ENCODE measurements at places on chromosomes 11 and 22. TPM values are rescaled to one million over a fixed set of nuclear protein-coding genes. Genes with fewer than 3 reads are reported as not detected.

DNA sequence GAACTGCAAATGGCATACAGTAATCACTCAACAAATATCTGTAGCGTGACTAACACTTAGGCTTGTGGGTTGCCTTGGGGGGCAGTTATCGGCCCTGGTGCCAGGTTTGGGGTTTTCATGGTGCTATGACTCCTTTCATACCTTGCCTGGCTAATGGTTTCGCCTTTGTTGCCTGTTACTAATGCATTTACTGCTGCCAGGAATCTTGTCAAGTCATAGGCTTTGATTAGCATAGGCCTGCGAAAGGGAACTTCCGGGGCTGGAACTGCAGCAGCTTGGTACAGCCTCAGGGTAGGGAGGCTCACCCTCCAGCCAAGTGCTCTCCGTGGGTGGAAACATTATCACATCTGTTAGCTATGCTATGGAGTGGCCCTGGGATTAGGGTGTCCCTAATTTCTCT lies 13.2 kb downstream of the SLC25A18 start:
- H3K36me3 ChIP-seq = no peaks in the 10 kb centered on the region
- no peak for DNase-seq
- no peak overlapping the region for H3K4me3 ChIP-seq
- H3K27ac ChIP-seq = peak overlapping the region; percentile 43

Gene CRYBB2
- not detected for total RNA-seq

- H3K4me1 ChIP-seq = peaks cover 45% of the 10 kb centered on the region
- H3K27me3 ChIP-seq = peaks cover 7% of the 10 kb centered on the region
- peak overlapping the region; percentile 31 for H3K27ac ChIP-seq
- peaks cover 4% of the 10 kb centered on the region for H3K36me3 ChIP-seq
- no peak for DNase-seq
- no peak overlapping the region for H3K4me3 ChIP-seq
These were observed 259.4 kb downstream of the BUD13 start for GRCh38 chr11:116513278-116513823.

Gene OR2AG1
- total RNA-seq = not detected

Gene RBMXL2
- total RNA-seq = not detected

Gene GGTLC3
- not detected for total RNA-seq

DNA sequence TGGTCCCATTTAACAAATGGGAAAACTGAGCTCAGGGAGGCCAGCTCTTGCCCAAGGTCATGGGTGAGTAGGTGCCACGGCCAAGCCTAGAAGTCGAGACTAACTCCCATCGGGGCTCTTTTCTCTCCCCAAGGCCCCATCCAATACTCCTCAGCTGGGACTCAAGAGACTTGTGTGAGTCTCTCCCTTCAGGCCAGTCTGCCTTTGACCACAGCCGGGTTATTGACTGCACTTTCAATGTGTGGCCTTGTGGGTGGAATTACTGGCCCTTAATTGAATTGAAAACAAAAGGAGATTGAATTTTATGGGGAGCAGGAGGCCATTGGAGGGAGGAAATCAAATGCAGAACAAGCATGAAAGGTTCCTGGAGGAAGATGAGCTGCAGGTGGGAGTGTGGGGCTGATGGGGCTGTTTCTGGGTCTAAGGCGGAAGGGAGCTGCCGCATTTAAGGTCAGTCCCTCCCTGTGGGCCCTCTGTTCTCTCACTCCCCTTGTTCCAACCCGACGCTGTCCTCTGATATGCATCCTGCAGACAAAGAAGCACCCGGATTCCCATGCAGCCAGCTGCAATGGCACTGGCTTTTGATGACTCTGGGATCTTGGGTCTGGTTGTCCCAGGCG lies 552.8 kb downstream of the MIAT start:
- no peak for DNase-seq
- no peak overlapping the region for H3K4me3 ChIP-seq
- peaks cover 5% of the 10 kb centered on the region for H3K36me3 ChIP-seq
- no peaks in the 10 kb centered on the region for H3K27me3 ChIP-seq

DNA sequence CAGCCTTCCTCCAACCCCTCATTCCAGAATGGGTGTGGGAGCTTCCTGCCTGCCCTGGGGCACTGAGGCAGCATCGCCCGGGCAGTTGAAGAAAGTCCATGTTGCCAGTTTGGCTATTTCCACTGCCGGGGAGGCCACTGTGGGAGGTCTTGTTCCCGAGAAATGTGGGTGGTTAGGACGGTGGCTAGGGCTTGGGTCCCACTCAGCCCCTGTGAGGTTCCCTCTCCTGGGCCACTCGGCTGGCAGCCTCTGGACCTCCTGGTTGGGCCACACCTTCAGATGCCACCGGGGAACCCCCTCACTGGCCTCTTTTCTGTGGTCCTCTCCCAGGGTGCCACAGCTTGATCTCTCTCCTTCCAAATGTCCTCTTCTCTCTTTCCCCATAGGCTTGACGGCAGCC lies 5.1 kb upstream of the PPP6R3 start:
- H3K4me3 ChIP-seq = no peak overlapping the region
- no peaks in the 10 kb centered on the region for H3K4me1 ChIP-seq
- no peak for DNase-seq

GRCh38 chr22:50190941-50191741 lies 5.4 kb downstream of the TRABD start:
- peaks cover 4% of the 10 kb centered on the region for H3K27me3 ChIP-seq
- peaks cover 13% of the 10 kb centered on the region for H3K4me1 ChIP-seq
- H3K27ac ChIP-seq = peak overlapping the region; percentile 33

DNA sequence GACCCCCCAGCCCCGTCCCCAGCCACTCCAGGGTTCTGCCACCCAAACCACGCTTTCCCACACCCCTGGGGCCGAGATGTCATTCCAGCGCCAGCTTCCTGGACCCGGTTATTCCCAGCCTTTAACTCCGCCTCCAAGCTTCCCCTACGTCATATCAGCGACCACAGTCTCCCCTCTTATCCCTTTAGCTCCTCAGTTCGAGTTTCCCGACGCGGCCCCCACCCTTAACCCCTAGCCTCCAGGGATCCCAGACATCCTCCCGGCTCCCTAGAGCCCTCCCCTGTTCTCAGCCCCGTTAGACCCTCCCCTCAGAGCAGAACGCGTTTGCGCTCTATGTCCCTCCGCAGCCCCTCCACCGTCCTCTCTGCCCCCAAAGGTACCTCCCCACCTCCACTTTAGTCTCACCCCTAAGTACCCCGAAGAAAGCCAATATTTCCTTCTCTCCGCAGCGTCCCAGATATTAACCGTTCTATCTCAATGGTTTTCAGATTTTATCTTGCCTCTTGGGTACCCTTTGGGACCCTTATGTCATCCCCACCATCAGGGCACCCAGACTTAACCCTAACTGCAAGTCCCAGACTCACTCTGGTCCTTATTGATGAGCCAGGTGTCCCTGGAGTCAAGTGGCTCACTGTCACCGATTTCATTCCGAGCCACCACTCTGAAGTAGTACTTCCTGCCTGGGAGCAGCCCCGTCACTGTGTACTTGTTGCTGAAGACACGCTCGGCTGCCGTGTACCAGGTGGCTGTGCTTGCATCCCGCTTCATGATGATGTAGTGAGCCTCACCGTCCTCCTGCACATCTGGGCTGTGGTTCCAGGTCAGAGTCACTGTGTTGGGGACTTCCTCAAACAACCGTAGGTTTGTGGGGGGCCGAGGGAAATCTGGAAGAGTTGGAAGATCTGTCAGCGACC lies 8.0 kb downstream of the TMEM86A start:
- H3K36me3 ChIP-seq = no peaks in the 10 kb centered on the region
- H3K4me1 ChIP-seq = peaks cover 3% of the 10 kb centered on the region
- DNase-seq = peak; percentile 50
- H3K27ac ChIP-seq = peak overlapping the region; percentile 64
- peak overlapping the region; percentile 70 for H3K4me3 ChIP-seq

Gene HSPB2
- total RNA-seq = 1.4 TPM

DNA sequence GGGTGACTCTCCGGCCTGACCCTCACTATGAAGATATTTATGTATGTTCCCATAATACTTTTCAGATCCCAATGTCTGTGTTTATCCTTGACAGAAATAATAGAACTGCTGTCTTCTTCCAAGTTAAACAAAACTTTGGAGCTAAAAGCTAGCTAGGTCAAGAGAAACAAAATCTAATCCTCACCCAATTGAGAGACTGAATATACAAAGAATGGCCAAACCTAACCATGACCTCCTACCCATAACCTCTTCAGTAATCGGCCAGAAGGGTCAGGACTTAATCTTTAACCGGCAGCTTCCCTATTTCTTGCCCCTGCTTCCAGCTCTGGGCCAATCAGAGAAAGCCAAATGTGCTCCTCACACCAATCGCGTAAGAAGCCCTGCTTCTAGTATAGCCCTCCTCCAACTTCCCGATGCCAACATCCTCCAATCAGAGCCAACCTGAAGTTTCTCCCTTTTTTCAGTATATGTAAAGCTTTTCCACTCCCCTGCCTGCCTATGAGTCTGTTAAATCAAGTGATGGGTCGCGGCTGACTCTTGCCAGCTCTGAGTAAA lies 1.7 kb upstream of the DDX6 start:
- H3K27ac ChIP-seq = peak overlapping the region; percentile 100
- peaks cover 5% of the 10 kb centered on the region for H3K27me3 ChIP-seq
- DNase-seq = peak; percentile 38
- peaks cover 7% of the 10 kb centered on the region for H3K4me1 ChIP-seq

DNA sequence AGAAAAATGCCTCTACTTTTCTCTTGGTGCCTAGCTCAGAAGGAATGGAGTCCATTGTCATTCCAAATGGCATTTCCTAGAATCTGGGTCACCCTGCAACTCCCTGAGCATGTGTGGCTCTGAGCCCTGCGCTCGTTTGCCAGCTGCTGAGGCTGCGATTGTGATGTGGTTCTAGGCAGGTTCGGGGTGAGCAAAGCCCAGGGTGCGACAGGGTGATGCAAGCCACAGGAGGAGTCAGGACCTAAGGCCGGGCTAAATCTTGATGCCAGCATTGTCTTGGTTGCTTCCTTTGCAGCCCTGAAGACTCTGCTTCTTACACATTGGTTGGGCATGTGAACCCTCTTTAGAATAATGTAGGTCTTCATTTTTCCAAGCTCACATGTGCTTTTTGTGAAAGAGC lies 131.0 kb downstream of the MORC2 start:
- no peak overlapping the region for H3K4me3 ChIP-seq
- no peak for DNase-seq

- H3K27ac ChIP-seq = no peak overlapping the region
- no peak for DNase-seq
- H3K4me3 ChIP-seq = no peak overlapping the region
- H3K4me1 ChIP-seq = peaks cover 5% of the 10 kb centered on the region
- no peaks in the 10 kb centered on the region for H3K36me3 ChIP-seq
These were observed 51.3 kb downstream of the KIRREL3 start for GRCh38 chr11:126949066-126949891.

GRCh38 chr11:46367244-46367915 lies 14.1 kb upstream of the MDK start:
- H3K4me3 ChIP-seq = peak overlapping the region; percentile 46
- peaks cover 36% of the 10 kb centered on the region for H3K4me1 ChIP-seq
- H3K27ac ChIP-seq = peak overlapping the region; percentile 79
- H3K36me3 ChIP-seq = no peaks in the 10 kb centered on the region
- peaks cover 15% of the 10 kb centered on the region for H3K27me3 ChIP-seq

- H3K27ac ChIP-seq = no peak overlapping the region
- H3K27me3 ChIP-seq = peaks cover 16% of the 10 kb centered on the region
- peak overlapping the region; percentile 42 for H3K4me3 ChIP-seq
- no peak for DNase-seq
These were observed 113.1 kb downstream of the CADM1 start for GRCh38 chr11:115391160-115391559.

Gene KRTAP5-10
- not detected for total RNA-seq

DNA sequence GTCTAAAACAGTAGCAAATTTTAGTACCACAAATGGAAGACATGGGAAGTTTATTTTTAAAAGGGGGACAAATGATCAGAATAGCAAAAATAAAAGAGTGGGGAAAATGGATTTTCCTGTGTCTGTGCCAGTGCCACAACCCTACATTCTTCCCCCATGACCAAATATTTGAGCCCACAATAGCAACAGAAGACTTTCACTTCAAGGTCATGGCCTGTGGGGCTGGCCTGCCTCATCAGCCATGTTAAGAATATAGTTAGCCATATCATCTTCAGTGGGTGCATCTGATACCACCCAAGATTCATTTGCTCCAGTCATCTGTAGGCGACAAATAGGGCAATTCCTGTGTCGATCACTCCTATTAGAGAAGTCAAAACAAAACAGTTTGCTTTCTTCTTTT lies 26.3 kb downstream of the RNF141 start:
- H3K4me3 ChIP-seq = no peak overlapping the region
- H3K36me3 ChIP-seq = no peaks in the 10 kb centered on the region
- no peak for DNase-seq
- no peak overlapping the region for H3K27ac ChIP-seq

DNA sequence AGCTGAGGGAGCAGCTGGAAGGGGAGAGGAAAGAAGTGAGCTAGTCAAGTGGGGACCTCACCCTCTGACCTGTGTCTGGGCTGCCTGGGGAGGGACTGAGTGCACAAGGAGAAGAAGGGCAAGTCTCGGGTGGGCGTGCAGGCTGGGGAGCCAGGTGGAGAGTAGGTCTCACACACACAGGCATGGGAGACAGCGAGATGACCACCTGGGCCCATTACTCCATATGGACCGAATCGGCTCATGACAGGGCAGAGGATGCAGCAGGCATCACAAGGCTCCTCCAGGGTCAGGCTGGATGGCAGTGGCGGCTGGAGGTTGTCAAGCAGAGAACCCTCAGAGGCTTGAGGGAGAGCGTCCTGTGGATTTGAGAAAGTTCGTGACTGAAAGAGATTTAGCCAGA lies 63.5 kb downstream of the CEP164 start:
- peaks cover 5% of the 10 kb centered on the region for H3K27me3 ChIP-seq
- no peak overlapping the region for H3K4me3 ChIP-seq
- peaks cover 5% of the 10 kb centered on the region for H3K36me3 ChIP-seq
- DNase-seq = no peak

Gene ARL2
- 68.4 TPM for total RNA-seq

Gene RAB38
- total RNA-seq = 0.76 TPM

DNA sequence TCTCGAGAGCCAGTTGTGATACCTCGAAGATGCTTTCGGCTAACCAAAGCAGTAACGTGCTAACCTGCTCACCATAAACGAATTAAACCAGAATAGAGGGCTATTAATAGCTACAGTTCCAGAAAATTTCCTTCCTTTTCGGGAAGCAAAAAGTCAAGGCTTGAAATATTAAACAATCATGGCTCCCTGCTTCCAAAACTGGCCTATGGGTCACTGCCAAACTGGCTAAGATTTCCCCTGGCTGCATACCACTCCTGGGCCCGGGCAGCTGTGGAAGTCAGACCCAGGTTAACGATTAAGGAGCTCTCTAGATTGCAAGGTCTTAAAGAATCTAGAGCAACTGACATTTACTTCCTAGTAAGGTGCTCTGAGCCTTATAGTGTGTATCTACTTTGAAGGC lies 1.7 kb downstream of the AMOTL1 start:
- no peak for DNase-seq
- peaks cover 12% of the 10 kb centered on the region for H3K4me1 ChIP-seq
- H3K36me3 ChIP-seq = no peaks in the 10 kb centered on the region
- peaks cover 6% of the 10 kb centered on the region for H3K27me3 ChIP-seq
- H3K4me3 ChIP-seq = peak overlapping the region; percentile 97

Gene TENM4
- 50.7 TPM for total RNA-seq

DNA sequence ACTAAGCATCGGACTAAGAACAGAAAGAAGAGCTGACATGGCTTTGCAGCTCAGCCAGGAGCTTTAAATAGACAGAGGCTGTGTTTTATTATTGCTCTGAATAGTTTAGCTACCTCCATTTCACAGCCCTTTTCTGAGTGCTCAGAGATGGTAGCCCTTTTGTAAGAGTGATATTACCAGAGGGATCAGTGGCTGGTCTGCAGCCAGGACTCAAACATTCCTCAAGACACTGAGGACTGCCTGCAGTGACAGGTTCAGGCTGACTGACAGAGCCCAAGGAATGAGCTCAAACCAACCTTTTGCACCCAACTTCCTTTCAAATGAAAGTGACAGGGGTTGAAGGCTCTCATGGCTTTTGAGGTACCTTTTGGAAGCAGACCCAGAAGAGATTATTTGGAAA lies 189.0 kb downstream of the DDX10 start:
- H3K36me3 ChIP-seq = no peaks in the 10 kb centered on the region
- DNase-seq = no peak
- H3K4me3 ChIP-seq = no peak overlapping the region
- H3K27ac ChIP-seq = no peak overlapping the region
- no peaks in the 10 kb centered on the region for H3K27me3 ChIP-seq

All from glutamatergic neuron (in vitro differentiated cells).